ENCODE measurements at places on chromosomes 1 and 21.

DNA sequence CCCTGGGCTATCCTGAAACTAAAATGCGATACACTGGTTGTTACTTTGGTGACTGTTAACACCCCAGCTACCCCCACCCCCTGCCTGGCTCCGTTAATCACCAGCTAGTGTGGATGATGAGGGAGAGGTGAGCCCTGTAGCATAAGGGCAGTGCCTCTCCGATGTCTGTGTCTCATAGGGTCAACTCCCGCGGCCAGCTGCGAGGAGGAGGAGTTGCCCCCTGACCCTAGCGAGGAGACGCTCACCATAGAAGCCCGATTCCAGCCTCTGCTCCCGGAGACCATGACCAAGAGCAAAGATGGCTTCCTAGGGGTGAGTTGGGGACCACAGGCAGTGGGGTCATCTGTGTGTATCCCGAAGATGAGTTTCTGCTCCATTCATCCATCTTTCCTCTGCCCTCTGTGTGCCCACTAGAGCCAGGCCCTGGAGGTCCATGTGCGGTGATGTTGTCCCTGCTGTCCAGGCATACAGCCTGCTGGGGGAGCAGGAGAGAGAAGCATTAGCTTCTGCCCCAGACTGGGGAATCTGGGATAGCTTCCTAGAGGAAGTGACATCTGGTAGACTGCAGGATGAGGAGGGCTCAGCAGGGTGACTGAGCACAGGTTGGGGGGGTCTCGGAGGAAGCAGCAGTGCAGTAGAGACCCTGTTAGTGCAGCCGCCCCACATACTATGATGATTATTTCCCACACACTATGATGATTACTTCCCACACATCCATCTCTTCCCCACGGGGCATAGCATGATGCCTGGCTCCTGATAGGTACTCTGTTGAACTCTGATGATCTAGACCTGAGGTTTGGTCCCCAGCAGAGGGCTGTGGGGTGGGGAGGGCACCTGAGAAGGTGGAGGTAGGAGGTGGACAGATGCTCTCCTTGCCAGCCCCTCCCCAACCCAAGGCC lies 5.2 kb downstream of the SELENON start:
- peak; percentile 41 for DNase-seq

DNA sequence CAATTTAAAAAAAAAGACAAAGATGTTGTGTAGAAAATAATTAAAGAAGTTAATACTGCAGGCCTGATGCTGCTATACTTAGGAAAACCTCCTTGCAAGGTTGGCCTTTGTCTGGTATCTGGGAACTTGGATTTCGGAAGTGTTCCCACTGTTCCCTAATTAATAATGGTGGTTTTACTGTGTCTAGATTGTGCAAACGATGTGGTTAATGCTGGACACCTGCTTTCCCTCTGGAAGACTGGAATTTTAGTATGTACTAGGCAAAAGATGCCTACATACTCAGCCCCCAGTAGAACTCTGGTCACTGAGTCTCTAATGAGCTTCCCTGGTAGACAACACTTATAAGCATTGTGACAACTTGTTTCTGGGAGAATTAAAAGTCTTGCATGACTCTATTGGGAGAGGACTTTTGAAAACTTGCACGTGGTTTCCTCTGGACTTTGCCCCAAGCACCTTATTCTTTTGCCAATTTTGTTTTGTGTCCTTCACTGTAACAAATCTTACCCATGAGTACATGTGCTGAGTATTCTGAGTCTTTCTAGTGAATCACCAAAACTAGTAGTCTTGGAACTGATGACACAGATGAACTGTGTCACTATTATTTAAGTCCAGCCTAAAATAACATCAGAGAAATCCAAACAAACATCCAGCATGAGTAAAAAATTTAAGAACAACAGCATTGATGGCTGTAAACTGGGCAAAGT lies 40.4 kb downstream of the LIN9 start:
- DNase-seq: no peak

DNA sequence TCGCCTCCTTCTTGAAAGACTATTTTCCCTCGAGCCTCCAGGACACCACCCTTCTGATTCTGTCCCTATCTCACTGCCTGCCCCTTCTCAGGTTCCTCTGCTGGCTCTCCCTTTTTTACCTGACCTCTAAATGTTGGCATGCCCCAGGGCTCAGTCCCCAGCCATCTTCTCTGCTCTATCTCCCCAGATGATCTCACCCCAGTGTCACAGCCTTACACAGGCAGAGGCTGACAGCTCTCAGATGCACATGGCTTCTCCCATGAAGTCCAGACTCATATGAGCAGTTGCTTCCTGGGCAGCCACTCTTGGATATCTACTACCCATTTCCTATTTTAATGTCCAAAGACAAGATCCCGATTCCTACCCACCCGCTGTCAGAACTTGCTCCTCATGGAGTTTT lies 37.5 kb downstream of the RXRG start:
- no peak for DNase-seq

GRCh38 chr1:228974273-228974672 lies 239.0 kb downstream of the RHOU start:
- DNase-seq: peak; percentile 19

DNA sequence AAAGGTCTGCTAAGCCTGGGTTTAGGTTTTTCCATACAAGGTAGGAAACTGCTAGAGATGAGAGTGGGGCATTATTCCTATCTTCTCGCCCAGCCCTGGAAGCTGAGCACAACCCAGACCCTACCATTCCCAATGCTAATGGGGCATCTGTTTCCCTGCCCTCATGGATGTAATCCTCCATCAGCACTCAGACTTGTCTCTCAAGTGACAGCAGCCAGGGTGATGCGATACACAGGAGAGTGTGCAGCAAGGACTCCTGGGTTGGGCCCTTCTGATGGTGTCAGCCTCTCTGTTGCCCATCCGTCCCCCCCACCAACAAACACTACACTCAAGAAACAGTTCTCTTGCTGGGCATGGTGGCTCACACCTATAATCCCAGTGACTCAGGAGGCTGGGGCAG lies 5.9 kb upstream of the INPP5B start:
- no peak for DNase-seq

GRCh38 chr21:27277110-27277509 lies 310.2 kb upstream of the ADAMTS5 start:
- DNase-seq: no peak

GRCh38 chr21:41439248-41439647 lies 13.2 kb downstream of the MX1 start:
- DNase-seq: no peak

- no peak for DNase-seq
These were observed 120.1 kb downstream of the MATN1 start for GRCh38 chr1:30603081-30603858.

DNA sequence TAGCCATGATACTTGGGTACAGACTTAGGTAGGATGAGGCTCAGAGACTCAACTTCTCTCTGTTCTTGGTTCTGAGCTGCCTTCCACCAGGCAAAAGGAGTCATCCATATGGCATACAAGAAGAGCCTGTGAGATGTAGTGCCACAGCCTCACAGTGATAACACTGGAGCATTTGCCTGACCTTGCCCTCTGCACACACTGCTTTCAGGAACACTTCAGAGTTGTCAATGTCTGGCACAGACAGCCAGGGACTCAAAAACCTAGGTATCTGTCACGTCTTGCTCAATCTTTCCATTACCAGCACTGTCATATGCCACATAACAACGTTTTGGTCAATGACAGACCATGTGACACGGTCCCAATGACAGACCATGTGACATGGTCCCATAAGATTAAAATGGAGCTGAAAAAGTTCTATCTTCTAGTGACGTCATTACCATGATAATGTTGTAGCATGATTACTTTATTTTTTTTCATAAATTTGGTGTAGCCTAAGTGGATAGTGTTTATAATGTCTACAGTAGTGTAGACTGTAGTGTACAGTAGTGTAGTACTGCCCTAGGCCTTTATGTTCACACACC lies 199.9 kb upstream of the CTTNBP2NL start:
- no peak for DNase-seq

- DNase-seq: no peak
These were observed 137.6 kb downstream of the PTGER3 start for GRCh38 chr1:70910013-70910412.

DNA sequence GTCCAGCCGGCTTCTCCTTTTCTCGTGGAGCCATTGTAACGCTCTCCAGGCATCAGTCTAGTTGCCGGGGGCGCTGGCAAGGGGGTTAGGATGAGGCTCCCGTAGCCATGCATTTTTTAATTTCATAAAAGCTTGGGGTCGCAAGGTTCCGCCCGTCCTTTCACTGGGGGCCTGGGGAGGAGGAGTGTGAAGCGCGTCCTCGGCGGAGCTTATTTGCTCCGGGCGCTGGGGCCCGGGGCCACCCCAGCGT lies 1.6 kb downstream of the ADGRL2 start:
- DNase-seq: no peak

GRCh38 chr1:89546082-89546889 lies 21.7 kb downstream of the LRRC8B start:
- no peak for DNase-seq

DNA sequence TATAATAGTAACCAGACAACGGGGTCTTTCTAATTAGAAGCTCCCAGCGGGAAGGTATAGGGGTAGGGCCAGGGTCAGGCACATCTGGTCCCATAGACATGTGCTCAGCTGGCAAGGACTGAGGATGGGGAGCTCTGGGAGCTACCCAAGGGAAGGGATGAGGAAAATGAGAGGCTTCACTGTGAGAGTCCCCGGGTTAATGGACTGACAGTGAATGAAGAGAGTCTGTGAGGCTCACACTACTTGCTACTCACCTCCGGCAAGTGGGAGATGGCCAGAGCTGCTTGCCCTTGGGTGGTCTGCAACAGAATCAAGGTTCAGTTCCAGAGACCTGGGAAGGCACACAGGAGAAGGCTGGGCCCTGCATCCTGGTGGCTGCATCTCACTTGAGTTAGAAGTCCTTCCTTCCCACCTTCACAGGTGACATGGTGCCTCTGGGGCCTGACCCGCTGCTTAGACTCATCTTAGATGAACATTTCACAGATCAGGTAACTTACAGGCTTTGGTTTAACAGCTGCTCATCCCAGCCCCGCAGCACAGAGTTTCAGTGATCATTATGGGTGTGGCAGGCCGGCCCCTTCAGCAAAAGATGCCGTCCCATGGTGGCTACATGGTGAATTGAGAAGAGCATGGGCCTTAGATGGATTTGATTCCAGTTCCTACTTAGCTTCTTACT lies 31.7 kb downstream of the EIF2D start:
- DNase-seq: no peak

- DNase-seq: no peak
These were observed 15.5 kb upstream of the CELA3B start for GRCh38 chr1:21961337-21961736.

DNA sequence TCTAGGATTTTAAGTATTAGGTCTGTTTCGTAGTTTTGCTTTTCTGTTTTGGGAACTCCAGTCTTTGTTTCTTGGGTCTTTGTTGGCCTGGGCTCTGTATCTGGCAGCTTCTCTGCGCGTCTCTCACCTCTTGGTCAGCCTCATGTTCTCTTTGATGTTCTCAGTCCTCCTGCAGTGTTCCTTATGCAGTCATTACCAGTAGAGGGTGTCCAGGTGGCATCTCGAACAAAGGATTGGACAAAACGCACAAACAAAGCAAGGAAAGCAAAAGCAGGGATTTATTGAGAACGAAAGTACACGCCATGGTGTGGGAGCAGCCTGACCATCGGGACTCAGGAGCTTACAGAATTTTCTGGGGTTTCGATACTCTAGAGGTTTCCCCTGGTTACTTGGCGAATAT lies 133.7 kb upstream of the COL6A1 start:
- no peak for DNase-seq

GRCh38 chr1:108503062-108503733 lies 53.1 kb downstream of the NBPF6 start:
- no peak for DNase-seq

DNA sequence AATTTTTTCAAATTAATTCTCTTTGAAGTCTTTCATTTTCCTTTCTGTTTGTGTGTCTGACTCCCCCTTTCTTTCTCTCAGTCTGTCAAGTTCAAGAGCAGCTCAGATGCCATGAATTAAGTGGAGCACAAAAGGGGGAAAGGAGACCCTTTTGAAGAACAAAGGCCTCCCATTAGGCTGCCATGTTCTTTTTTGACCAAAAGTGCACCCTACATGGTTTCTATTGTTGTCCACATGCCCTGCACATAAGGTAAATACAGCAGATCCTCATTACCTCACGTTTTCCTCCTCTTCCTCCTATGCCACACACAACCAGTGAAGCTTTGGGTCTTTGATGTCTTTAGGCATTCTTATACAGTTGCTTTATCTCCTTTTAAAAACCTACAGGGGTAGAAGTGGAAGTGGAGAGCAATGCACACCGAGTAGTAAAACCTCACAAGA lies 47.7 kb downstream of the POU2F1 start:
- DNase-seq: no peak

DNA sequence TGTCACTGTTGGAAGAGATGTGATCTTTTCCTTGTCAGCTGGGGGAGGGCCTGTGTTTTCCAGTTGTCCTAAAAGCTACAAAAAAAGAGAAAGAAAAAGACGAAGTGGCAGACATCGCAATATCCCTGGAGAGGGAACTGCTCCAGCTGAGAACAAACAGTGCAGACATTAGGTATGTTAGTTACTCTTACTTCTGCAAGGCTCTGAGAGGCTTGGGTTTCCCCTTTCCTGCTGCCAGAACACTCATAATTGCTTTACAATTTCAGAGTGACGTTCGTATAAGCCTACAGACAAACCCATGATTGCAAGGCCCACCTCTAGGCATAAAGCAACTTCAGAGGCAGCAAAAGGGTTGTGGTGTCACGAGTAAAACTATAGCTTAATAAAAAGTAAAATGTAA lies 31.1 kb downstream of the CD160 start:
- DNase-seq: no peak

GRCh38 chr1:228463559-228464455 lies 23.4 kb upstream of the RNF187 start:
- DNase-seq: peak; percentile 87

- DNase-seq: no peak
These were observed 82.7 kb downstream of the NOS1AP start for GRCh38 chr1:162151900-162152829.

- no peak for DNase-seq
These were observed 117.1 kb upstream of the CSF3R start for GRCh38 chr1:36599828-36600227.

- DNase-seq: no peak
These were observed 246.3 kb downstream of the FGGY start for GRCh38 chr1:59543211-59543668.

DNA sequence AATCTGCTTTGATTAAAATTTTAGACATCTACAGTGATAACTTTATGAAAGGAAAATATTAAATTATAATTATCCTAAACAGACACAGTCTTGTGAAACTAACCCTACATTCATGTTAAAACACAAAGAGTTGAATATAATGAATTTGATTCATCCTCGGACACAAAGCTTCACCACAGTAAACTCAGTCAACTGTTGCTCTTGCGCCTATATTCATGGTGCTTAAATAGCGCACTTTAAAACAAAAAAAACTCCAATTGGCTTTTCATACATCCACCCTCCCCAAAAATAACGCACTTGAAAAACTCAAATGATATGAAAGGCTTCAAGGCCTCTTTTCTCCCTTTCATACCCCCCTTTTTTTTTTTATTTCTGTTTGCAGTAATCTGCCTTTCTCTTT lies 260.3 kb downstream of the FAF1 start:
- DNase-seq: no peak

DNA sequence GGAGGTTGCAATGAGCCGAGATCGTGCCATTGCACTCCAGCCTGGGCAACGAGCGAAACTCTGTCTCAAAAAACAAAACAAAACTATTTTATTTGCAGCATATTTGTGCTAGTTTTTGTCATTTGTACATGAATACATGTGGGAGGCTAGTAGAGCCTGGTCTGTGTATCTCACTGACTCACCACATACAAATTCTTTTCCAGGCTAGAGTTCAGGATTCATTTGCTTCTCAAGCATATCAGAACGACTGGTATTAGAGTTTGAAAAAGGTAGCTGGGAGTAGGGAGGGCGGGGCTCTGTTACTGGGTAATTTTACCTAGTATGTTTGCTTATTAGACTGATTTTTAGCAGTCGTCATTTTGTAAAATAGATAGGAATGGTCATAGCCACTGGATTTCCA lies 4.5 kb upstream of the TOR3A start:
- DNase-seq: no peak
